ENCODE measurements at places on chromosomes 6 and 20.

GRCh38 chr6:138161088-138161337 lies 726 bp upstream of the ARFGEF3 start:
- no peak for DNase-seq

DNA sequence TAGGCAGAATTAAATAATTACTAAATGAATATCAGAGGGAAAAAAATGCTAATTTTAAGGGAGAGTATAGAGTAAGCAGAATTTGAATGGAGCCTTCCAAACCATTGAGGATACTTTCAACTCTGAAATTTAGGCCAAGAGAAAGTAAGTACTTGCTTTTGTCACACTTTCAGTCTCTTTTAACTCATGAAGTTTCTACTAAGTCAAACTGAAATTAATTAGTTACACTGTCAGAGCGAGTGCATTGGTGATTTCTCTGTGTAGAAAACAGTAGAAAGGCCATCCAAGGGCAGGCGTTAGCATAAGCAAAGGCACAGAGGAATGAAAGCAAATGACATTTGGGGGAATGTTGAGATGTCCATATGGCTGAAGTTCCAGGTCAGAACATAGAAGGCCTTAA lies 92.9 kb downstream of the PLEKHG1 start:
- no peak for DNase-seq

DNA sequence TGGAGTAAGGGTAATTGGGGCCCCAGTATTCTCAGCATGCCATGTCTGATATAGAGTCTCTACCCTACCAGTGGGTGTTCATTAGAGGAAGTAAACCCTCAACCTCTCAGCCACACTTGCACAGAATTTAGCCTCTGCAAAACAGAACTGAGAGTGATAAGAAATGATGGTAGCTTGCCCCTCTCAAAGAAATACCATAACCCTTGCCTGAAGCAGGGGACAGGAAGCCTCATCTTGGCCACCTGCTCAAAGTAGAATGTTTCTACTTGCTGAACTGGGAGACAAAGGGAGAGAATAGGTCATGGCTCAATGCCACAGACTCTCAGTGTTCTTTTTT lies 33.7 kb downstream of the SPTLC3 start:
- DNase-seq, result no peak

GRCh38 chr6:21244897-21245470 lies 348.6 kb upstream of the SOX4 start:
- DNase-seq, result no peak
